ENCODE measurements at places on chromosomes 12 and 14. TPM values are rescaled to one million over a fixed set of nuclear protein-coding genes. Genes with fewer than 3 reads are reported as not detected.

NGB gene
- total RNA-seq = not detected

DNA sequence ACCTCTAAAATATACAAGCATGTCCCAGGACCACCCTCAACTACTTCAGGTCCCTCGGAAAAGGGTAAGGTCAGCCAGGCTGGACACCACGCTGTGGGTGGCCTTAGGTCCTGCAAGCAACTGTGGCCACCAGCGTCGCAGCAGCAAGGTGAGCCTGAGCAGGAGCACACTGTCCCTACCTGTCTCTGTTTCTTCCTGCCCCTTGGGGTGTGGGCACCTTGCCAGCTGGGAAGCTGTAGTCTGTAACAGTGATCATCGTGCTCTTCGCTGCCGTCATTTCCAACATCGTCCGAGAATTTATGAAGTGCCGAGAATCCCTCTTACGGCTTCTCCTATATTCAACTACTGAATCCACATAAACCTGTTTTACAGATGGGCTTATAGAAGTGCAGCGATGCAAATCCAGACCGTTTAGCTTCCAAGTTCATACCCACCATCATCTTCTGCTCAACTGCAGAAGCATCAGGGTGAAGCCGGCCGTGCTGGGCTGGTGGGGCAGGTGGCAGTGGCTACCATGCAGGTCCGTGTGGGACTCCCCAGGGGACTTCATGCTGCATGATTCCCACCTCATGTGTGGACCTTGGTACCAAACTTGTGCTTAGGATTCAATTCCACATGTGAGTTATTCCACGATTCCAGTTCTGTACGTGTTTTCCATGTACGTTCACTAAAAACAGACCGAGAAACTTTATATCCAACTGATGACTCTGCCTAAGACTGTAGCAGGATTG is 361.3 kb upstream of the SFSWAP start:
- DNase-seq = no peak

DNA sequence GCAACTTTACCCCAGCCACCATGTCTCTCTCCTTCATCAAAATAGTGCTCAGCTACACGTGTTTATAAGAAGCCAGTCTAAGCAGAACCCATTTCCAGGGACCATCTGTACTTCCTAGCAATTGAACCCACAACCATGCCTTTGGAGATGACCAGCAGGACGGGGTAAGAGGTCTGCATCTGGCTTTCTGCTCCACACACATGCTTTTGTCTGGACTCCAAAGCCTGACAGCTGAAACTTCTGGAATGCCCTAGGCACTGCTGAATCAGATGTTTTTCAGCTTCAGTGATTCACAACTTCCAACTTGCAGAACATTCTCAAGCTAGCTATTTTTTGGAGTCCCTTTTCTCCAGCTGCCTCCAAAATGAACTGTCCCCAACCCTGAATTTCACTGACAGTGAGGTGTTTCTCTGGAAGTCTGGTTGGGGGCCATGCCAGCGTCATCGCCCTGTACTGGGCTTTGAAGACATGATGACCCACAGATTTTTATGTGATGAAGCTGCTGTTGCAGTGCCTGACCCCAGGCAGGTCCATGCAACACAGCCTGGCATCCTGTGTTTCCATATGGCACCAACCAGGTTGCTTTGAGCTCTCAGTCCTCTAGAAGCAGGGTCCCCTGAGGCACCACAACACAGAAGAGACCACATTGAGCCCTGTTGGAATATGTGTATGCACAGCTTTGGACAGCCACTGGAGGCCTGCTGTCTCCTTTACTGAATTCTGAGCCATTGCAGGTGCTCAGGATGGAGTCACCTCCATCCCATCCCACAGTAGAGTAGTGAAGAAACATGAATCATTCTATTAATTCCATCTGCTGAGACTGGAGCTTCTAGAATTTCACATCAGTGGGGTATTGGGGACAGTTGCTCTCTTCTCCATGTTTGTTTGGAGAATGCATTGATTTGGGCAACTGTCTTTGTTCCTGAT is 80.2 kb downstream of the NUAK1 start:
- DNase-seq = no peak

- DNase-seq = no peak
Measured at GRCh38 chr12:1444142-1444516, 150.3 kb downstream of the FBXL14 start.

DNA sequence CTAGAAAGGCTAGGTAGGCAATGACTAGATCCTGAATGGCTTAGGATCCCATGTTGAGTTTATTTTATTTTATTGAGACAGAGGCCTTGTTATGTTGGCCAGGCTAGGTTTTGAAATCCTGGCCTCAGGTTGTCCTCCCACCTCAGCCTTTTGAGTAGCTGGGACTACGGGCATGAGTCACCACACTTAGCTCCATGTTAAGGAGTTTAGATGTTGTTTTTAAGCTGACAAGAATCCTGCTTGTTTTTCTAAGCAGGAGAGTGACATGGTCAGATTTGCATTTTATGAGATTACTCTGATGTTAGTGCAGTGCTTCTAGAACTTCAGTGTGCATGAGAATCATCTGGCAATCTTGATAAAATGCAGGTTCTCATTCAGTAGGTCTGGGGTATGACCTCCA is 14.5 kb downstream of the CCDC198 start:
- DNase-seq = no peak

- DNase-seq = no peak
Measured at GRCh38 chr14:31879661-31880348, 197.3 kb upstream of the ARHGAP5 start.

GRCh38 chr14:96713426-96713825 is 83.8 kb upstream of the VRK1 start:
- DNase-seq = no peak

CCDC177 gene
- not detected for total RNA-seq

- DNase-seq = no peak
Measured at GRCh38 chr14:71705460-71705859, 226.8 kb upstream of the RGS6 start.

DNA sequence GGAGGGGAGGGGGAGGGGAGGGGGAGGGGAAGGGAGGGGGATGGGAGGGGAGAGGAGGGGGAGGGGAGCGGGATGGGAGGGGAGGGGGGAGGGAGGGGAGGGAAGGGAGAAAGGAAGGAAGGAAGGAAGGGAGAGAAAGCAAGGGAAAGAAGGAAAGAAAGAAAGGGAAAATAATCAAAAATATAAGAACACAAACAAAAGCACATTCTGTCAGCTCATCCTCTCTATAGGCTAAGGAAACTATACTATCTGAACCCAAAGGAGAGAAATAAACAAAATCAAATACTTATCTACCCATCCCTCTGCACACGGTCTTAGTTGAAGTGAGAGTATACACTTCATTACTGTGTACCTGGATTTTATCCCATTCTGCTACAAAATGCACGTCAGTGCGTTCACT is 26.9 kb downstream of the MANSC1 start:
- DNase-seq = no peak

GRCh38 chr14:70803321-70804310 is 5.7 kb downstream of the MAP3K9 start:
- DNase-seq = no peak

GRCh38 chr14:104087981-104088850 is 2.7 kb downstream of the ASPG start:
- no peak for DNase-seq

GRCh38 chr12:5505116-5505515 is 73.2 kb downstream of the NTF3 start:
- DNase-seq = no peak

KRT6A gene
- 12.6 TPM for total RNA-seq

COQ10A gene
- total RNA-seq = 7.3 TPM

- DNase-seq = no peak
Measured at GRCh38 chr14:35829449-35829848, 3.3 kb downstream of the BRMS1L start.

GRCh38 chr12:56630180-56630632 is at the start of gene BAZ2A:
Gene BAZ2A (minus strand): TSS chr12:56630326. CDS start chr12:56617530, 12,796 bp downstream.
- DNase-seq = peak; percentile 36

- no peak for DNase-seq
Measured at GRCh38 chr14:73025544-73025943, 1.4 kb downstream of the ZFYVE1 start.

KRT78 gene
- not detected for total RNA-seq

- DNase-seq = peak; percentile 60
Measured at GRCh38 chr14:68501171-68501570, 291.7 kb downstream of the ZFP36L1 start.

DNA sequence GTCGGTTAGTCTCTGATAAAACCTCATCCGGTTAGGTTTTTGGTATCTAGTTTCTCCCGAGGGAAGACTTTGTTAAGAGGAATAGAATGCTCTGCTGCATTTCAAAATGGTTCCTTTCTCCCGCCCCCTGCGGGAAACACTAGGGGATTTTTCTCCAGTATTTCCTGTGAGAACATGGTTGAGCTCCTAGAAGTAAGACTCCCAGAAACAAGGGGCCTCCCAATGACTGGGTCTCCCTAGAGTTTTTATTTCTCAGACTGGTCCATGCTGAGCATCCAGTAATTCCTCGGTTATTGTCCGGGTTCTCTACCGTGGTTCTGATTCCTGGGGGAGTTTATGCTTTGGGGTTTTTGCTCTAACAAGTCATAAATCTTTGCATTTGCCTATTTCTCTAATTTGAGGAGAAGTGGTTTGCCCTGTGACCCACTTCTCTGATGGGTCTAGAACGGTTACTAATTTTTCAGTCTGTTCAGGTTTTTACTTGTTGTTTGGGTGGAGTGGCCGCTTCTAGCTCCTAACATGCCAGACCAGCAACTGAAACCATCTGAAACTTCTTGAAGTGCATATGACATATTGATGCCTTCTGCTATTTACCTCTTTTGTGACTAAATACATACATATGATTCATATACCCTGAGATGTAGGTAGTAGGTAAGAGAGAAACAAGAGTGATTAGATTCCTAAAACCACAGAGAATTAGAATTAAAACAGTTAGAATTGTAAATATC is 25.1 kb downstream of the TESPA1 start:
- no peak for DNase-seq

DNA sequence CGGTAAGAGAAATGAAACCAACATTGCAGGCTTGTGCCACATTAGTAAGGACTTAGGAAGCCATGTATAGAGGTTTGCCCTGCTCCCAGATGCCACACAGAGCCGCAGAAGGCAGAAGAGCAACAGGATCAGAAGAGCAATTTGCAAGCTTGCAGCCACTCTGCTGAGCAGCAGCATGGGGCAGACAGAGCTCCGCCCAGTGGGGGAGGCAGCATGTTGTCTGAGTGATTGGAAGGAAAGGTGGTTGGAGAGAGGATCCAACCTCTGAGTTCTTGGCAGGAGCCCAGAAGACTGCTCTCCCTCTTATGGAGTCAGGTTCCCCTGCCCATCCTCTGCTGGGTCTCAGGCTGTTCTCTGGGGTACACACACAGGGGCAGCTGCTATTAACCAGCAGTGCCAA is 2.3 kb upstream of the KRT6A start:
- no peak for DNase-seq

BCL2L14 gene
- total RNA-seq = not detected

EPS8 gene
- total RNA-seq = 35.0 TPM

GRCh38 chr12:75874441-75874840 is 157.1 kb downstream of the PHLDA1 start:
- no peak for DNase-seq

DNA sequence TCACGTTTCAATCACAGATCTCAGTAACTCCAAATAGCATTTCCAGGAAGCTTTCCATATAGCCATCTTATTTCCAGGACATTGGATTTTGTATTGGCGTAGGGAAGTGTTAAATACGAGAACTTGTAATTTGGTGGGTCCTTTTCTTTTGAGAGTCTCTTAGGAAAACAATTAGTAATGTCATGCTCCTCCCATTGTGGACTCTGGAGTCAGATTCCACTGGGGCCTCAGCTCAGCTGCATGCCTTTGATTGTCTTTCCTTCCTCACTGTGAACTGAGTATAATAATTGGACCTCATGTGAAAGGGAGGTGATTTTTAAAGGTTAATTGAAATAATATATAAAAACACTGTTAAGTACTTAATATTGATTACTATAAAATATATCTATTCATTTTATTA is 462.6 kb downstream of the NPAS3 start:
- no peak for DNase-seq

GRCh38 chr14:68088451-68088854 is 268.9 kb downstream of the RAD51B start:
- DNase-seq = no peak

DNA sequence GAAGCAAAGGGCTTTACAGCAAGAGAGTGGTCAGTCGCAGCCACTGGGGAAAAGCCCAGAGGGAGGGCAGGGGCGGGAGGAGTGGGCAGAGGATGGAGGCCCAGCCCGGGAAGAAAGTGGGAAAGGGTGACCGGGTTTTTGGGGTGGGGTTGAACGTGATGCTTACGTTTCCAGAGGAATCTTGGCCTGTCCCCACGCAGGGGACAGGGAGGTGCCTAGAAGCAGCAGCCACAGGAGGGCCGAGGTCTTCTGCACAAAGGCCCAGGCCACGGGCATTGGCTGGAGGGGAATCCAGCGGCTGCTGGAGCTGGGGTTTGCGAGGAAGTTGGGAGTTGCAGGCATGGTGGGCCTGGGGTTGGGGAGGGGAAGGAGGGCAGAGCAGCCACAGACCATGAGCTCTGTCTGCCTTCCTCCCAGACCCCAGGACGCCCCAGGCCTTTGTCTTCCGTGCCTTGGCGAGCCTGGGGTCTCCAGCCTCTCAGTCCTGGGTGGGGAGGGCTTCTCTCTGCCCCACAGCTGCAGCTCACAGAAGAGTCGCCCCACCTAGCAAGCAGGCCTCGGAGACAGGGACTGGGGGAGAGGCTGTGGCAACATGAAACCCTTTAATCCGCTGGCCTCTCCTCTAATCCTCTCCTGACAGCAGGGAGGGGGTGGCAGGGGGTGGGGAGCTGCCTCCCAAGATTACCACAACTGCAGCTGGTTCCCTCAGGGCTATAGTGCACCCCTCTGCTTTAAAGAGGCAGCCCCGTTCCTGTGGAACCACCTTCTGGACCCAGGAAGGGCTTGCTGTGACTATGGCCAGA is at the start of gene CACNA2D4:
CACNA2D4 (minus strand) TSS at position 572 of the 803 bp plus-strand sequence; CDS start at position 393, 179 bp downstream.
- DNase-seq = no peak

- DNase-seq = no peak
Measured at GRCh38 chr12:40378691-40379090, 153.9 kb downstream of the LRRK2 start.

SERPINA10 gene
- total RNA-seq = not detected

CLBA1 gene
- 5.5 TPM for total RNA-seq

DNA sequence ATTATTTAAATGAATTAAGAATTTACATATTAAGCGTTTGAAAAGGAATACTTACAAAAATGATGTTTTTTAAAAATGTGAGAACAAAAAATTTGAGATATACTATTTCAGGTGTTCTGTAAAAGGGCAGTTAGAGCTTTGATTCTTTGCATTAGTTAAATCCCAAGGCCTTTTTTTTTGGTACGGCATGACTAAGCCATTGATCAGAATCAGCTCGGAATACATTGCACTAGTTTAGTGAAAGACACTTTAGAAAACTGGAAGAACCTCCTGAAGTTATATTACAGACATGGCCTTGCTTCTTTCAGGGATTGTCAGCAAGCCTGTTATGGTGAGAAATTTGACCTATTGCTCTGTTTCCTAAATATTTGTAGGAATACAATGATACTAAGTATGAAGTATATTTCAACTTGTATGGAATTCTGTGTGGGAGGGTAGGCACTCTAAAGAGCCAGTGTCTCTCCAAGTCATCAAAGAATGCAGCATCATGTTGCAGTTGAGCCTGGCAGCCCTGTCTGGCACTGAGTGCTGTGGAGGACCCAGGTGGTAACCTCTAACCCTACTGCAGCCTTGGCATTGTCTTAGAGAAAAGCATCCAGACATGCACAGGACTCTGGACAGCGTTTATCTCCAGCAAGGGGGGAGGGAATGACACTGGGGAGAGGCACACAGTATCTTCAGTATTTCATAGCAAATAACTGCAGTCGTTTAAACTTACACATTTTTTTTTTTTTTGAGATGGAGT is 1.5 kb downstream of the KLC1 start:
- DNase-seq = no peak

TAS2R42 gene
- not detected for total RNA-seq

GRCh38 chr12:50282721-50283228 is 545 bp downstream of the LIMA1 start:
- DNase-seq = no peak

- no peak for DNase-seq
Measured at GRCh38 chr12:15179672-15180071, 41.5 kb downstream of the RERG start.

CIDEB gene
- 1.1 TPM for total RNA-seq
